ENCODE measurements at places on chromosomes 12 and 14.

DNA sequence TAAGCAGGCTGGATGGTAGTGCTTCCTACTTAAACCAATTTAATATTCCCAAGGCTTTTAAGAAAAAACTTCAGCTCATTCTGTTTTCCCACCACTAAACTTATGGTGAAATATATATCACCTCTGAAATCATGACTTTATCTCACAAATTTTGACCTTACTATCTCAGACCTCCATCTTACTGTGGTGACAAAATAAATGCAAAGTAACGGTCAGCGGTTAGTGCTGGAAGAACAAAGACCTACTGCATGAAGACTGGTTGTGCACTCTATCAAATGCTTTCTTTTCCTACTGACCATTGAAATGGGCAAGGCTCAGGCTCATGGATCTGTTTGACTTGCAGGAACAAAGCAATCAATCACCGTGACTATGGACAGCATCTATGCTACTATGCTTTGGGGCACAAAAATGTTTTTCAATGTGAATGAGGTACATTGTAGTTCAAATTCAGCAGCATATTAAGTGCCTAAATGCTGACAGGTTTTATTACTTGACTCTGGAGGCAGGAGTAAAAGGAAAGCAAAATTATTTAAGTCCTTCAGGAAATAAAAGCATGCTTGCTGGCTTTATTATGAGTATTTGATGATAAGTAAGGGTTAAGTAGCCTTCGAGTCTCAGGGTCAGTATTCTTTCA lies 43.1 kb upstream of the GTF2A1 start:
- DNase-seq, result no peak

DNA sequence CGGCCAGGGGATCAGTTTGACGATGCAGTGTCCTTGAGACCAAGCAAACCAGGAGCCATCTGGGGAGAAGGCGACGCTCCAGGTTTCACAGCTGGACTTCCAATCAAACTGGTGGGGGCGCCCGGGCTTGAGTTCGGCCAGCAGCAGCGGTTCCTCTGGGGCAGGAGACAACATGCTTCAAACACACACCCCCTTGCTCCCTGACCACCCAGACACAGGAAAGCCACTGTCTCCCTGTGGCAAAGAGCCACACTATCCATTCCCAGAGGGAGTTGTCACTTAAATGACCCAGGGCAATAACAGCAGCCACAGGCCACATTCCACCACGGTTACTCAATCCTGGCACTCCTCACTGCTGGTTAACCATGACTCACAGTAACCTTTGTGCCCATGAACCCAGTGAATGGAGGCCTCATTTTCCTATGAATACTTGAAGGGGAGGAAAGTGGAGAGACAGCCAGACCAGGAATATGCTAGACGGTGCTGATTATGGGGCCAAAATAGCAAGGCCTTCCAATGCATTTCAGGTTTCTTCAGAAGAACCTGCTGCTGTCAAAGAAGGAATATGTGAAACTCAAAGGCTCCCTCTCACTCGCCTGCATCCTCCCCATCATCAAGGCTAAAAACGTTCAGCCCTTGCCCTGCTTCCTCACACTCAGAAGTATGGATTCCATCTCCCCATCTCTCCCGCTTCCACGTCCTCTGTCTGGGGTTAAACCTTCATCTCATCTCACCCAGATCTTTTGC lies 8.5 kb downstream of the WSB2 start:
- DNase-seq, result peak; percentile 4

- DNase-seq, result no peak
These were observed 50.5 kb downstream of the ATF7 start for GRCh38 chr12:53575502-53576249.

DNA sequence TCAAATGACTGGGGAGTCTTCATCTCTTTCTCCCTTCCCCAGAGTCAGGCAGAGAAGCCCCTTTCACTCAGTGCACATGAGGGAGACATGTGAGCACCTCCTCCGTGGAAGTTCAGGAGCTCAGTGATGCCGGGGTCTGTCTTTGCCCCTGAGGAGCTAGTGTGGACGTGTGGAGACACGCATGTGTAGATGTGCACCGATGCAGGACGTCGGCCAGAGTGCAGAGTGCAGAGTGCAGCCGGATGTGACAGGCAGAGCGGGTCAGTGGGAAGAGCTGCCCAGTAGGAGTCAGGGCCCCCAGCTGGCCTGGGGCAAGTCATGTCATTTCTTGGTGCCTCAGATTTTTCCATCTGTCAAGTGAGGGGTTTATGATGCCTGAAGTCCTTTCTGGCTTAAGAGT lies 20.7 kb downstream of the TSPAN9 start:
- DNase-seq, result no peak

DNA sequence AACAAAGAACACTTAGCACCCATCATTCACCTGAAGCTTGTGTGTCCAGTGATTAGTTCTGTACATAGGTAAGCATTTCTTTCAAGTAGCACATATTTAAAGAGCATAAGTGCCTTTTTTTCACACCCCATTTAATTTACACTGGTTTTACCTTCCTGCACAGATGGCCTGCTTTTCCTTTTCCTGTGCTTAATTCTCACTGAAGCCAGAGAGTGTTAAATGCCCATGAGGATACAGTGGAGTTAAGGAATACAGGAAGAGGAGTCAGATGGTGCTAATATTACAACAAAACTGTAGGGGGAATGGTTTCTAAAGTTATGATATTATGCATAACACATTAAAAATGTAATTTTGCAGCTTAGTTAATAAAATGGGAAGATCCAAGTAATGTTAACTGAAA lies 31.0 kb upstream of the SLC38A1 start:
- no peak for DNase-seq

- no peak for DNase-seq
These were observed 339.5 kb downstream of the AEBP2 start for GRCh38 chr12:19778797-19779196.

Measured in GM23338 (cell line).